ENCODE measurements at places on chromosomes 3 and 15. TPM values are rescaled to one million over a fixed set of nuclear protein-coding genes. Genes with fewer than 3 reads are reported as not detected.

- DNase-seq, result no peak
Observed at GRCh38 chr15:45869034-45869668, 234.3 kb downstream of the SQOR start.

DNA sequence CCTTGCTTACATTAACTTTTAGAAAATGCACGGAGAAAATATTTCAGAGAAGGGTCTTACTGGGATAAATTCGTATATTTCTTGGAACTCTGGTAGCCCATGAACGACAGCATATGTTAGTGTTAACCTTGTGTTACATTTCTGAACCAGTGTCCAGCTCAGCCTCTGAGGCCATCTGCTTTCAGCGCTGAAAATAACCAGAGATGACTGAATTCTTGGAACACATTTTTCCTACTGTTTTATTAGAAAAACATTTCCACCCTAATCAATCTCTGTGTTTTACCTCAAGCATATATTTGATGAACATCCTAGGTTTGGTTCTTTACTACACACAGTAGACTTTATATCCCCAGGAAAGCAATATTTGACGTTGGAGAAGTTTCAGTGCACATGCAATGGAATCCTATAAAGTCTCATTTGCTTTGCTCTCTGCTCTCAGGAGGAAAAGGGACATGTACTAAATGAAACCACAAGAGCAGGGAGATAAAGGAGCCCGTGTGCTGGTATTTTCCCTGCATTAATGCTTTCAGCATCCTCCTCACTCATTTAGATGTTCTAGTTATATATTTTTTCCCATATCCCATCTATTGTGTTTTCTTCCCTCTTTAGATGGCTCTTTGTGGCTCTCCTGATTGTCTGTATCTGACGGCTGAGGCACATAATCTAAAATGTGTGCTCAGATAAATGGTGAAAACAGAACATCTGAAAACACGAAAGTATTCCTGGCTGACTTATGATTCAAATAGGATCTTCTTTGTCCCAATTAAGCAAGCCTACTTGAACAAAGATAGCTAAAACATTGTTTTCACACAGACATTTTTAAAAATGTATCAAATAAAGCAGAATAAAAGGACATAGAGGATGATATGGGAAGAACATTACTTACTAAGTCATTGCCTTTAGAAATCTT, 151.7 kb upstream of the KCNMB2 start:
- DNase-seq, result no peak

- DNase-seq, result peak; percentile 39
Observed at GRCh38 chr3:36297195-36297594, 83.1 kb upstream of the STAC start.

Gene ADAMTS17
- 1.4 TPM for total RNA-seq

GRCh38 chr15:97858296-97858695, 102.2 kb upstream of the ARRDC4 start:
- no peak for DNase-seq

Gene FGF7
- 0.15 TPM for total RNA-seq

DNA sequence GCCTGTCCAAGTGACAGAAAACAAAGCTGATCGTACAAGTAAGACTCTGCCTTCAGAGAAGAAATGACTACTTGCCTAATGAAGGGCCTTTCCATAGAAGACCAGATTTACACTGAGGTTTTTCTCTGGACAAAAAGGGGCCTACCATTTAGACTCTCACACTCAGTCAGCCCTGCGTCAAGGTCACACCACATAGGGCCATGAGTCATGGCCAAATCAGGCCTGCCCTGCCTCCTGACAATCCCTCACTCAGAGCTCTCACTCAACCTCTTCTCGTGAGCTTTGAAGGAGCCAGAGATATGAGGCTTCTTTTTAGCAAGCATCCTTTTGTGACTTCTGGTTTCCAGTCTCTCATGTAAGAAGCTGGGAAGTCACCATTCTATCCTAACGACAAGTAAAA, 68.1 kb upstream of the NMNAT3 start:
- DNase-seq, result peak; percentile 86

DNA sequence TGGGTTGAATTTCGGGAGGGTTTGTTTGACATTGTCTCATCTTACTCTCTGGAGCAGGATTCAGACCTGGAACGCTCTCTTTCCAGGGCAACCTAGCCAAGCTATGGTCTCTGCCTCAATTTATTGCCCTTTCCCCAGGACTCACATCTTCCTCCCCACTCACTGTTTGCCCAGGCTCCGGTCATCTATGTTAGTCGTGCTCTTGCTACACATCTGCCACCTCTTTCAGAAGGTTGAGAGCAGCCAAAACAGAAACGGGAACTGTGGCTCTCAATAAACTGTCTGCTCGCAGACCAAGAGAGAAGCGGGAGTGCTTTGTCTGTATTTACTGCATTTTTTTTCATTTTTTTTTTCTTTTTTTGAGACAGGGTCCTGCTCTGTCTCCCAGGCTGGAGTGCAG, 81.6 kb downstream of the ST6GAL1 start:
- DNase-seq, result no peak

Gene SHC4
- 7.3 TPM for total RNA-seq

- no peak for DNase-seq
Observed at GRCh38 chr15:33987444-33987843, 19.1 kb downstream of the CHRM5 start.

Measured in renal cortical epithelial cell (primary cell).